NCI-H1417 treated with DMSO at 0.1 percent for 48 hours (cell line): ENCODE measurements at places on chromosomes 4 and X.

GRCh38 chrX:147522981-147523380 lies 388.7 kb upstream of the FMR1 start:
- DNase-seq = no peak

- no peak for DNase-seq
Observed at GRCh38 chr4:142563682-142564291, 282.3 kb downstream of the INPP4B start.

DNA sequence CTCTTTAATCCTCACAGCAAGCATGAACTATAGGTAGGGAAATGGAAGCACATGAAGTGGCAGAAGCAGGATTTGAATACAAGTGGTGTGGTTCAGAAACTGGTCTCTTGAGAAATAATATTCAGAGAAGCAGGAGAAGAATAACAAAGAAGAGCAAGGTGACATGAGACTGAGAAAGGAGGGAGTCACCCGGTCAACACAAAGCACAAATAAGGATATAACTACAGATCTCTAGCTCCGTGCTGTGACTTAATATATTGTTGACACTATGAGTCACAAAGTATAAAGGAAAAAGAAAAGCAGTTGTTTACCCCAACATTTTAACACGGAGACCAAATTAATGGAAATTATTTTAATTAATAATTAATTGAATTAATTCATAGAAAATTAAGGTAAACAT lies 204.5 kb downstream of the CPE start:
- DNase-seq = no peak

GRCh38 chr4:169362607-169363006 lies 91.9 kb upstream of the SH3RF1 start:
- DNase-seq = no peak

DNA sequence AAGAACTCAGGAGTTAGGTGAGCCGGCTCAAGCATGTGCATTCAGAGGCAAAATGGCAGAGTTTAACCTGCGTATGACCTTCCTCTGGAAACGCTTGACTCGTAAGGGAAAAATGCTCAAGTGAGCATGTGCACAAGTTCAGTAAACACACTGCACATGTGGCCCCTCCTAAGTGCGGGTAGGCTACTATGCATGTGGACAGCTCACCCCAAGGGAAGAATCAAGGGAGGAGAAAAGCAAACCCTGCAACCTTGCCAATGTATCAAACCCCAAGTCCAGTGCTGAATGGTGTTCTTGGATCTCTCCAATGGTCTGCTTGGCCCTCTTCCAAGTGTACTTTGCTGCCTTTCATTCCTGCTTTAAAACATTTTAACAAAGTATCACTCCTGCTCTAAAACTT lies 407.1 kb downstream of the ADAM29 start:
- DNase-seq = no peak

- no peak for DNase-seq
Observed at GRCh38 chr4:163591614-163592020, 97.1 kb downstream of the TMA16 start.

- no peak for DNase-seq
Observed at GRCh38 chr4:100823066-100823992, 305.5 kb upstream of the EMCN start.
